ENCODE measurements at places on chromosomes 6 and 20.

DNA sequence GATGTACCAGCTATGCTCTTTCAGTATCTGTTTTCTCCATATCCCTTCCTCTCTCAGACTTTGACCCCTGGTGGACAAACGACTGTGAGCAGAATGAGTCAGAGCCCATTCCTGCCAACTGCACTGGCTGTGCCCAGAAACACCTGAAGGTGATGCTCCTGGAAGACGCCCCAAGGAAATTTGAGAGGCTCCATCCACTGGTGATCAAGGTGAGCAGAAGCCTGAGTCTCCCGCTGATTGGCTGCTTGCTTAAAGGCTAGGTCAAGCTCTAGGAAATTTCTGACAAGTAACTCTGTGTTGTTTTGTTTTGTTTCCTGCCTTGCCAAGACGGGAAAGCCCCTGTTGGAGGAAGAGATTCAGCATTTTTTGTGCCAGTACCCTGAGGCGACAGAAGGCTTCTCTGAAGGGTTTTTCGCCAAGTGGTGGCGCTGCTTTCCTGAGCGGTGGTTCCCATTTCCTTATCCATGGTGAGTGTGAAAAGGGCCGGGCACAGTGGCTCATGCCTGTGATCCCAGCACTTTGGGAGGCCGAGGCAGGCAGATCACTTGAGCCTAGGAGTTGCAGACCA is 28.6 kb downstream of the C6orf89 start:
- DNase-seq: peak; percentile 47

- no peak for DNase-seq
Measured at GRCh38 chr20:61600016-61600415, 348.0 kb downstream of the CDH4 start.

GRCh38 chr6:81552644-81553043 is 199.8 kb downstream of the TENT5A start:
- DNase-seq: no peak

DNA sequence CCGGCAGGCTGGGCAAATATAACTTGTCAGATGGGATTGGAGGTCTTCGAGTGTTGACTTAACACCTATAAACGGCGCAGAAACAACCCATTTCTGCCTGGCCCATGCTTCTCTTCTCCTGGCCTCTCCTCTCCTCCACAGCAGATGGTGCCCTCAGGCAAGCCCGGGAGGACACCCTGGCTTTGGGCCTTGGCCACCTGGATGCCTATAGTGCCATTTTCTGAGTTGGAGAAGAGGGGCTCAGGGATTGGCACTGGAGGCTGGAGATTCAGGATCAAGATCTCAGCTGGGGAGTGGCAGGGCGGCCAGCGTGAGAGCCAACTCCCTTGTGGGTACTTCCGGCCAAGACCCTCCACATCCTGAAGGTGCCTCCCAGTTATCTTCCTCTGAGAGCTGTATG is 211.9 kb upstream of the PMEPA1 start:
- no peak for DNase-seq

GRCh38 chr6:116060572-116061283 is at the start of gene FRK:
Gene FRK, minus strand, starts transcription at chr6:116060891. Its CDS starts 580 bp downstream, at chr6:116060311.
- DNase-seq: no peak

Measured in central memory CD4-positive, alpha-beta T cell (primary cell).